ENCODE measurements at places on chromosomes 1 and 21. TPM values are rescaled to one million over a fixed set of nuclear protein-coding genes. Genes with fewer than 3 reads are reported as not detected.

ADGRL4 gene
- total RNA-seq = 33.7 TPM

UBXN10 gene
- 13.3 TPM for total RNA-seq

RGS1 gene
- total RNA-seq = 6.1 TPM

PTAFR gene
- total RNA-seq = 6.2 TPM

COL9A2 gene
- 1.2 TPM for total RNA-seq

DNA sequence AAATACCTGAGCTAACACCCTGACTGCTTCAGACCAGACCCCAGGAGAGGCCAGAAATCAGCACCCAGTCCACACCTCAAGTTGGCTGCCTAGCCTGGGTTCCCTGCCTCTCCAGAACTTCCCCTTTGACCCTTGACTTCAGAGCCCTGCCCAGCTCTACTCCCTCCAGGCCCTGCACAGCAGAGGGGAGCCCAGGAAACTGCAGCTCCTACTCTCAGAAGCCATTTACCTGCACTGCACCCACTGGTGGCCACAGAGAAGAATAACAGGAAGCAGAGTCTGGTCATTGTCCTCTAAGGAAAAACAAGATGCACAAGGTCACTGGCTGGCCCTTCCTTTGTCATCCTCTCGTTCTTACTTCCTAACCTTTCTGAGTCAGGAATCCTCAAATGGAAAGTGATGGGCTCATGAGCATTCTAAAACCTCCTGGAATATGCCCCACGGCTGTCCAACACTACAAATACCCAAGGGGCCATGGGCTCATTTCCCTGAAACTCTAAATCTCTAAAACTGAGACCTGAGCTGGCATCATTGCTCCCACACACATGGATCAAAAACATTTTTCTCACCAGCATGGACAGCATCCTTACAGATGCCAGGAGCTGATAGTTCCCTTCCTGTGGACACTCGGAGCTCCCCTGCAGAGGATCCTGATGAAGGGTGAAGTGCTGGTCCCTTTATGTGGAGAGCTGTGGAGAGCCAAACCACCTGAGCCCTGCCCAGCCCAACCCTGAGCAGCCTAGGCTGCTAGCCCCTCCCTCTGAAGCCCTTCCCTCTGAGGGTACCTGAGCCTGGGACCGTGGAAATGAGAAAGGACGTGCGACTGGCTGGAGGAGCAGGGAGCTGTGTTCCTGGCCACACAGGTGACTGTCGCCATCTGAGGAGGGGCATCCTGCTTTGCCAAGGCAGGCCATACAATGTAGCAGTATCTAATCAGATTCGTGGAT lies at the start of gene ITLN2:
Gene ITLN2, minus strand, starts transcription at position 652 of the 947 bp plus-strand sequence. Its CDS starts 68 bp downstream, at position 584.
- no peaks in the 10 kb centered on the region for H3K4me1 ChIP-seq
- no peaks in the 10 kb centered on the region for H3K27me3 ChIP-seq
- H3K36me3 ChIP-seq = no peaks in the 10 kb centered on the region
- no peak within 1 kb of the TSS for H3K4me3 ChIP-seq
- no peak for DNase-seq
- no peak within 1 kb of the TSS for H3K27ac ChIP-seq

DNA sequence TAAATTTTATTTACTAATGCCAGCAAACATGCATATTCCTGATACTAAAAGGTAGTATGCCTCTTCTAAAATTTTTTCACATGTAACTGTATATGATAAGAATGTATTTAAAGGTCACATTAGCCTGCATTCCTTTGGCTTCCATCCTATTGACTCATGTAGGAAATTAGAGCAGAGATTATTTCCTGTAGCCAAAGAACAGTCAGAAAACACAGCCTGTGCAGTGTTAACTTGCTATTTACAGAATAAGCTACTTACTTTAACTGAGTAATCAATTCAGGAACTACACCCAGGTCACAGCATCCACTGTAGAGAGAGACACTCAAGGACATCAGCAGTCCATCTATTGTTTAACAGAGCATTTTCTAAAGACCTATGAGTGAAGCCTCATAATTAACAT lies 154.5 kb upstream of the ADGRL4 start:
- H3K27ac ChIP-seq = no peak overlapping the region
- no peaks in the 10 kb centered on the region for H3K4me1 ChIP-seq
- no peaks in the 10 kb centered on the region for H3K27me3 ChIP-seq
- no peaks in the 10 kb centered on the region for H3K36me3 ChIP-seq
- H3K4me3 ChIP-seq = no peak overlapping the region

- DNase-seq = no peak
- H3K27me3 ChIP-seq = no peaks in the 10 kb centered on the region
- no peak overlapping the region for H3K27ac ChIP-seq
- no peaks in the 10 kb centered on the region for H3K36me3 ChIP-seq
- H3K4me1 ChIP-seq = no peaks in the 10 kb centered on the region
- H3K4me3 ChIP-seq = no peak overlapping the region
These were observed 181.3 kb upstream of the DMRTA2 start for GRCh38 chr1:50604580-50604979.

DNA sequence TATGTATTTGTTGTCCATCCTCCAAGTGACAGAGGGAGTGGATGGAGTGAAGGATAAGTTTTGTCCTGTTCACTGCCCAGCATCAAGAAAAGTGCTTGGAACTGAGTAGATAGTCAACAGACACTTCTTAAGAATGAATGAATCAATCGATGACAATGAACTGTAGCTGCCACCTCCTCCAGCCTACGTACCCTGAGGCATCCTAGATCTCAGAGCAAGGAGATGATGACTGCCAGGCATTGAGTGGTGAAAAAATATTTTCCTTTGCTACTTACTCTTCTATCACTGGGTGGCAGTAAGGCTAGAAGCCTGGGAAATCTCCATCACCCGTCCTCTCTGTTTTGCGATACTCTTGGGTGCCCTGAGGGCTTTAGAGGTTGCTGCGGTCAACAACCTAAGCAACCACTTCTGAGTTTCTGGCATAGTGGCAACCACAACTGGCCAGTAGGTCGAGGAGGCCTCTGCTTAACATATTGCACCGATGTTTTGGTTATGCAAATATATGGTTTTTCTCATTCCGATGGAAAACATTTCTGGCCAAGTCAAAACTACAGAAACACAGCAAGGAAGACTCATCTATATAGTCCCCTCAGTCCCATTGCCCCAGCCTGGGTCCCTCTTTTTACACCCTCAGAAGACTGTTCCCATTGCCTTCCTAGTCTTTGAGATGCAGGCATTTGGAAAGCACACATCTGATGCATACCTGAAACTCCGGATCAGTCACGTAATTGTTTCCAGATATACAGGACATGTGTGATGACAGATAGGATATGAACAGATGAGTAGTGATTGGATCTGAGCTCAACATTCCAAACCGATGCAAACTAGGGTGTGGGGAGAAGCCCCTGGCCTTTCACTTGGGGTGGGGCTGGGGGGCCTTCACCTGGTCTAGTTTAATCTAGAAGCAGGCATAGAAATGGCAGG lies 136.8 kb downstream of the RUNX1 start:
- peaks cover 9% of the 10 kb centered on the region for H3K4me1 ChIP-seq
- no peak for DNase-seq
- H3K27me3 ChIP-seq = no peaks in the 10 kb centered on the region
- H3K4me3 ChIP-seq = no peak overlapping the region
- H3K27ac ChIP-seq = no peak overlapping the region

GRCh38 chr1:213688655-213689054 lies 299.1 kb upstream of the PROX1 start:
- no peaks in the 10 kb centered on the region for H3K4me1 ChIP-seq
- H3K27ac ChIP-seq = no peak overlapping the region
- no peak overlapping the region for H3K4me3 ChIP-seq
